ENCODE measurements at places on chromosomes 6 and 20.

DNA sequence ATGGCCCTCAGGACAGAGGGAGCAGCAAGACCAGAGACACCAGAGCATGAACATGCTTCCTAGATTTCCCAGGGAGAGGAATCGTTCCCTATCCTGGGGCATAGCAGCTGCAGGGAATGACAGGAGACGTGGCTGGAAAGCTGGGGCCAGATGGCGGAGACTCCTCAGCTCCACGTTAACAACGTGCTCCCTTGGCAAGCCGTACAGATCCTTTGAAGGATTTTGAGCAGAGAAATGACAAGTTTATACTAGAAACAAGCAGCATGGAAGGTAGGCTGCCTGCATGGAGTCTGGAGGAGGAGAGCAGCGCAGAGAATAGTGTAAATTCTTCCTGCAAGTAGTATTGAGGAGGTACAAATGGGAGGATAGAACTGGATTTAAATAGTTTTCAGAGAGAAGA is 11.7 kb downstream of the MYLIP start:
- DNase-seq, result no peak

DNA sequence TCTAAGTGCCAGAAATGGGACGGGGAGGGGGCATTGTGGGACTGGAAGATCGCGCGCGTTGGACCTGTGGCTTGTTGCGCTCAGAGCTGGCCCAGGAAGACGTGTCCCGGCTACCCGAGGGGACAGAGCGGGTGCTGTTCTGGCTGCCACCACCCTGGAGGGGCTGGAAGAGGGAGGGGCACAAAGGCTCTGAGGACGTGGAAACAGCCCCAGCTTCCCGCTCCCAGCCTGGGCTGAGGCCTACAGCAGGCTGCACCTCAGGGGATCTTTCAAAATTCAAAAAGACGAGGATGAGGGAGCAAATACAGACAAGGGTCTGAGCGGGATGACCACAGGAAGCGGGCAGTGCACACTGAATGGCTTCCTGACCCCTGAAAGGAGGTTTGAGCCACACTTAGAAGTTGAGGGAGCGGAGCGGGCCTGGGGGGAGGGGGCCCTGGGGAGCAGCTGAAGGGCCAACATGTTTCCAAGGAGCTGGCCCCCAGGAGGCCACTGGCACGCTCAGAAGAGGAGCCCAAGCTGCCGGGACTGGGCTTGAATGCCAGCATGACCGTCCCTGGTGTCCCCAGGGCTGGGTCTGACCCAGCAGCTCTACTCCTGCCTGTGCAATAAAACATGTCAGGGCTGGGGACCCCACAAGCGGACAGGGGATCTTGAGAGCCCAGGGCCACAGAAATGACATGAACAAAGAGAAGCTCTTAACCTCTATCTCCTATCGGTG is 1.3 kb downstream of the OXT start:
- no peak for DNase-seq

DNA sequence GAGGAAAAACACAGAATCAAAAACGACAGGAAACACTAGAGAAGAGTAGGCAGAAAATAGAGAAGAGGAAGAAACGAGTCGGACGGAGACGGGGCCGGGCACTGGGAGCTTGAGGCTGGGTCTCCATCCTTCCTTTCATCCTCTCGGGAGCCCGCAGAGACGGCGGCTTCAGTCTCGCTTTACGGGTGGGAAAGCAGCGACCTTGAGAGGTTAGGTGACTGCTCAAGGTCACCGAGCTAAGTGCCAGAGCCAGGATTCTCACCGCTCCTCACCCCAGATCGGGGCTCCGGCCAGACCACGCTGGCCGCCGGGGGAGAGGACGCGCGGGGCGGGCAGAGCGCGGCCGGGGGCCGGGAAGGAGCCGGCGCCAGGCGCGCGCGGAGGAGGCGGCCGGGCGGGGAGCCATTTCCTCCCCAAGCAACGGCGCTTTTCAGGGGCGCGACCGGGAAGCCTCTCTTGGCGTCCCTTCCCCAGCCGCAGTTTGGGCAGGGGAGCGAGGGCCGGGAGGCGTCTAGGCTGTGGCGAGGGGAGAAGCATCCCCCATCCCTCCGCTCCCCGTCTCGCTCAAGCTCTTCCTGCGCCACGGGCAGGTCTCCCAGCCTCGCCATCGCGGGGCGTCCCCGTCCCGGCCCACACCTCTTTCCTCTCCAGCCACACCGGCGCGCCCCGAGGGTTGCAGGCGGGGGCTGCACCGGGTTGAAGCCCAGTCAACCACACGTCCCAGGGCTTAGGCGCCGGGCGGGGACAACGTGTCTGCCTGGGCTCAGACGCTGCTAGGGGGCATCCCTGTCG is 24.1 kb upstream of the MAP3K7 start:
- peak; percentile 25 for DNase-seq

DNA sequence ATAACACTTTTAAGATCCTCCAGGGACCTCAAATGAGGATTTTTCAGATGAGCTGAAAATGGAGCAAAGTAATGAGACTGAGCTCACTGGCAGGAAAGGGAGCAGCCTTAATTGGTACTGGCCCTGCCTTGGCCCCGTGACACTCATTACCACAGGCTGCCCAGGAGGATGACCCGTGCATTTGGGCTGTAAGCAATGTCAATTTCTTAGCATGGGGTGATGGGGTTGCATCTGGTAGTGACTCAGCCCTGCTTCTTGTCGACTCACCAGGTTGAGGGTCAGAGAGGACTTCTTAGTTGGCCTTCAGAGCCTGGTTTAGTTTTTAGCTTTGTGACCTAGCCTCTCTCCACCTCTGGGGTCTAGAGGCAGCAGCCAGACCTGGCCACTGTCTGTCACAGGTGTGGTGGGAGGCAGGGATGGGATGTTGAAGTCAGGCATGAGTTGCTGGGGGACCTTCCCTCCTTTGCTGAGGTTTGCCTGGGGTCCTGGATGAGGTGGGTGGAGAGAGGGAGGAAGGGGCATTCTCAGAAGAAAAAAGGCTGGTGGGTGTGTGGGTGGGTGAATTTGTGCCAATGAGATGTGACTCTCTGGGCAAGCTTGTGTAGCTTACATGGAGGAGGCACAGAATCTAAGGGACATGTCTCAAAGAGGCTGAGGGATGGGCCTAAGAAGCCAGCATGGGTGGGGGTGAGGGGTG is 25.9 kb upstream of the EPB41L1 start:
- DNase-seq, result peak; percentile 78

- DNase-seq, result no peak
Observed at GRCh38 chr6:142404751-142405150, 102.9 kb downstream of the ADGRG6 start.

GRCh38 chr6:135283926-135284325 is 102.8 kb downstream of the MYB start:
- DNase-seq, result no peak

GRCh38 chr6:103715269-103715668 is 1144.5 kb downstream of the HACE1 start:
- no peak for DNase-seq

- DNase-seq, result no peak
Observed at GRCh38 chr6:3648724-3649123, 102.8 kb downstream of the PXDC1 start.

DNA sequence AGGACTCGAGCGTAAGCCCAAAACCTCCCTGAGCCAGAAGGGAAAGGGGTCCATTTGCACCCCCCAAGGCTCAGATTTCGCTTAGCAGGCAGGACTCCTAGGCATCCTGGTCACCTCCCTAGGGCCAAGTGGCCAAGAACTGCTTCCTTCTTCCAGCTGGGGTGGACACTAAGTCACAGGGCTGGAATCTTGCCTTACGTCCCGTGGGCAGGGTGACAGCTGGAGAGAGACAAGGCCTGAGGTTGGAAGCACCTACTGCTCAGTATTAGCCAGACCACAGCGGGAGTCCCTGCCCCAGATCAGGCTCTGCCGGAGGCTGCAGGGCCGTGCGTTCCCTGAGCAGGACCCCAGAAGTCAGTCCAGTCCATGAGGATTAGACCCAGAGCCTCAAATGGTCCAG is 19.7 kb downstream of the LAMA5 start:
- no peak for DNase-seq

- DNase-seq, result peak; percentile 84
Observed at GRCh38 chr20:47686545-47686944, 98.7 kb downstream of the SULF2 start.

DNA sequence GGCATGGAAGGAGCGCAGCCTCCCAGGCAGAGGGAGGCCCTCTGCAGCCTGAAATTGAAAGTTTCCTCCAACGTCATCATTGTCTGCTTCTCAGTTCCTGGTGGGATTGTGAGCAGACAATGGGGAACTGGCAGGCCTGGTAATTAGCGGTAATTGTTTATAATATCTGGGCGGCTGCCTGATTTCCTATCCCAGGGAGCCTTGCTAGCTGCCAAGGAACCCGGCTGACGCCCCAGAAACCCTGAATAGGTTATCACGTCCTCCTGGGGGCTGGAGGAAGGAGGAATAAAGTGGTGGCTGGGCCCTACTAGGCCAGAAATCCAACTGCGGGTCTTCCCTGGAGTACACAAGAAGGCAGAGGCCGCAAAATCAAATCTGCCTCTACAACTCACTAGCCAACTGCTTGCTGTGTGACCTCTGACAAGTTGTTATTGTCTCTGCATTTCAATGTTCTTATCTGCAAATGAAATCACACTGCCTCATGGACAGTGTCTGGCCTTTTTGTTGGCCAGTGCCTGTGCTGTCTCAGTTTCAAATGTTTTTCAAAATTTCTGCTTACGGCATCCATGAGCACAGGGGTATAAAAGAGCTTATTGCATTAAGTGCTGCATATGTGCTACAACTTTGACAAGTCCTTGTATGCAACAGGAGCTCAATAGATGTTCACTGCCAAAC is 16.9 kb downstream of the KCNK15 start:
- no peak for DNase-seq

DNA sequence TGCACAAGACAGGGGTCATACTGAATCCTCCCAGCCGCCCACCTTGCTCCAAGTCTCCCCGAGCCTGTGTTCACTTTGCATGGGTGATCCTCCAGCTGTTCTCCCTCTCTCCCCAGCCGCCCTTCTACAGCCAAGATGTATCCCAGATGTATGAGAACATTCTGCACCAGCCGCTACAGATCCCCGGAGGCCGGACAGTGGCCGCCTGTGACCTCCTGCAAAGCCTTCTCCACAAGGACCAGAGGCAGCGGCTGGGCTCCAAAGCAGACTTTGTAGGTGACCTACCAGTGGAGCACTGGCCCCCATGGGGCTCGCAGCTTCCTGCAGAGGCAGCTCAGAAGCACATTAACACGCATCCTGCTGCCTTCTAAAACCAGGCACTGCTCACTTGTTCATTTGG is 14.6 kb upstream of the IFT52 start:
- DNase-seq, result no peak

- DNase-seq, result no peak
Observed at GRCh38 chr20:58597249-58597891, 53.7 kb upstream of the STX16 start.

- DNase-seq, result no peak
Observed at GRCh38 chr6:121896771-121897170, 461.3 kb downstream of the GJA1 start.

DNA sequence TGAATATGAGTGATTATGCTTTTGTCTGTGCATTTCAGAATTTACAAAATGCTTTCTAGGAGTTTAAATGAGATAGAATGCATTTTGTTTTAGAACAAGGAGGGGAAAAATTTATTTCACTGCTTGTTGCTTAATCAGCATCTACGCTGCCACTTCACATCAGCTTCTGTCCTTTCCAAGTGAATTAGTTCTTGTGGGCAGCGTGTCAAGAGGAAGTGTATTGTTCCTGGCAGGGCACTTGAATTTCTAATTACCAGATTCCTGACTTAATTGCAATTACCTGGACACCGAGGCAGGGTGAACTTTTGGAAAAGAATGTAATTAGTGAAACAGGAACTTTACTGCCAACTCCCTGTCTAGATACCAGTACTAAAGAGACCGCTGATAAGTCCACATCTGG is 263.5 kb downstream of the TMEM242 start:
- no peak for DNase-seq

DNA sequence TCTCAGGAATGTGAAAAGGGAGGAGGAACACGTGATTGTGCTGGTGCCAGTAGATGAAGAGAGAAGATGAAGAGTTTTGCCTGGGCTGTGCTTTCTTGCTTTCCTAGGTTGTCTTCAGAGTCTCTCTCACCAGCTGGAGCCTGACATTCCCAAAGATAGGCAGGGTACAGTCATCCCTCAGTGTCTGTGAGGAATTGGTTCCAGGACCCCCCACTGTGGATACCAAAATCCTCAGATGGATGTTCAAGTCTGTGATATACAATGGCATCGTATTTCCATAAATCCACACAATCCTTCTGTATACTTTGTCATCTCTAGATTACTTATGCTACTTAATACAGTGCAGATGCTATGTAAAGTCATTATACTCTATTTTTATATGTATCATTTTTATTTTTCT is 113.5 kb downstream of the SAMD5 start:
- no peak for DNase-seq

DNA sequence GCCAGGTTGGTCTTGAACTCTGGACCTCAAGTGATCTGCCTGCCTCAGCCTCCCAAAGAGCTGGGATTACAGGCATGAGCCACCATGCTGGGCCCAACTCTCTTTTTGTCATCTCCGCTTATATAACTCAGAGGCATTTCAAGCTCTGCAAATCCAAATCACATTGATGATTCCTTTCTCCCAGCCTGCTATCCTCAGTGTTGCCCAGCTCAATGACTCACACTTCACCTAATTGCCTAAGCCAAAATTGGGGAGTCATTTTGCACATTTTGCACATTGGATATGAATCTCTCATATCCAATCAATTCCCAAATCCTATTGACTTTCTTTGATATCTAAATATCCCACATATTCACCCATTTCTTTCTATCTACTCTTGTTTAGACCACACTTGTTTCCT is 3.9 kb downstream of the UTRN start:
- DNase-seq, result no peak
